Lung (tissue), 17 donors: ENCODE measurements at places on chromosomes 12 and 14. TPM values are rescaled to one million over a fixed set of nuclear protein-coding genes. Genes with fewer than 3 reads are reported as not detected.

DLK1 gene
- 1.2 TPM for total RNA-seq

C1QL4 gene
- total RNA-seq: not detected

RASAL1 gene
- 0.65 TPM for total RNA-seq

PDZRN4 gene
- 0.37 TPM for total RNA-seq

NEMF gene
- 145 TPM for total RNA-seq

TOX4 gene
- total RNA-seq: 42.8 TPM

TAS2R13 gene
- 13.5 TPM for total RNA-seq

LRTM2 gene
- not detected for total RNA-seq

ASIC1 gene
- 2.0 TPM for total RNA-seq

CCDC38 gene
- 0.15 TPM for total RNA-seq

OR4K17 gene
- not detected for total RNA-seq

POU6F1 gene
- 16.1 TPM for total RNA-seq

PIGH gene
- total RNA-seq: 20.6 TPM

FIGNL2 gene
- total RNA-seq: 1.9 TPM

BEST3 gene
- 0.52 TPM for total RNA-seq

IL26 gene
- not detected for total RNA-seq

DCN gene
- 590 TPM for total RNA-seq

GUCY2C gene
- not detected for total RNA-seq

TGM1 gene
- 8.8 TPM for total RNA-seq

GPD1 gene
- total RNA-seq: 20.0 TPM

IFNG-AS1 gene
- total RNA-seq: 0.31 TPM

SDSL gene
- total RNA-seq: 3.0 TPM

PIK3C2G gene
- total RNA-seq: 0.74 TPM

KRT4 gene
- 3.3 TPM for total RNA-seq

ADSS1 gene
- 9.3 TPM for total RNA-seq

GPR84 gene
- 1.5 TPM for total RNA-seq

GLT1D1 gene
- 7.0 TPM for total RNA-seq

GRIP1 gene
- total RNA-seq: 1.3 TPM
